ENCODE measurements at places on chromosomes 4 and X. TPM values are rescaled to one million over a fixed set of nuclear protein-coding genes. Genes with fewer than 3 reads are reported as not detected.

TRPC5OS gene
- total RNA-seq, result not detected

IBSP gene
- total RNA-seq, result 0.19 TPM

SLC25A31 gene
- not detected for total RNA-seq

TMPRSS11F gene
- total RNA-seq, result not detected

SHISA3 gene
- not detected for total RNA-seq

DNA sequence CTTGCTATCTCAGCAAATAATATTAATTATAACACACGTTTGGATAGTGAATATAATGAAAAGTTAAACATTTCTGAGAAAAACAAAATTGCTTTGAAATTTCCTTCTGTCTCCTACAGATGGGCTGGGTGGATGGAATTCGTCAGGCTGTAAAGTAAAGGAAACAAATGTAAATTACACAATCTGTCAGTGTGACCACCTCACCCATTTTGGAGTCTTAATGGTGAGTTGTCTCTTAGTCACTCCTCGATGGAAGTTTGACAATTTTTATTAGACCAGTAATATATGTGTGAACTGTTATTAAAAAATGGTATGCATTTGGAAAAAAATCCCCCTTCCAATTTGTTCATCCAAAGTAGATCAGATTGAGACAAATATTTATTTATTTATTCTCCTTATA is 92.5 kb upstream of the BRS3 start:
- no peak overlapping the region for H3K4me3 ChIP-seq
- no peaks in the 10 kb centered on the region for H3K4me1 ChIP-seq
- no peak overlapping the region for H3K27ac ChIP-seq
- H3K27me3 ChIP-seq, result no peaks in the 10 kb centered on the region
- no peaks in the 10 kb centered on the region for H3K36me3 ChIP-seq
- no peak for DNase-seq

DNA sequence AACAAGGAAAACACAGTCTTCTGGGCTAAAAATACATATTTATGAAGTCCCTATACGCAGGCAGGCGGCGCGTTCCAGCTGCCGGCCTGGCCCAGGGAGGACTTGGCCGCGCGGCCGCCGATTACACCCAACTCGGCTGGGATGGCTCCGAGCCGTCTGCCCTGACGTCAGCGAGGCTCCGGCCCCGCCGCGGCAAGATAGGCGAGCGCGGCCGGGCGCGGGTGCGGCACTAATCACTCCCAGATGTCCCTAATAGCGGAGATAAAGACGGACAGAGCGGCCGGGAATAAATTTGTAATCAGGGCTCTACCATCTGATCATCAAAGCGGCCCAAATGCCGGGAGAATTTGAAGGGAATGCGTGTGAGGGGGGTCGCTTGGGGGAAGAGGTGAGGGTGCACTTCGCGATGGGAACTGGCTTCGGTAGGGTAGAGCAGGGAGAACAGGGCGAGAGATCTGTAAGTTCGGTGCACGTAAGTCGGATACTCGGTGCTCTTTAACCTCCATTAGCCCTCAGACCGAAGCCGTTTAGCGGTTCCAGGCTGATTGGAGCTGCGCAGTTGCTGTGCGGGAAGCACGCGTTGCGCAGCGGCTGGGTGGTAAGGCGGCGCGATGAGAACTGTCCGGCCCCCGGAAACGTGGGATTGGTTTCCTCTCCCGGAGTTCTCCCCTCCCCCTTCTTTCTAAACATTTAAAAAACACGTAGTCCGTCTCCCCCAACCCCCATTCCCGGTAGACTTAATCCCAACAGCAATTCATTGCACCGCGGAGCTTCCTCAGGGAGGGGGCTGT is 7.7 kb downstream of the HAND2 start:
- peaks cover 14% of the 10 kb centered on the region for H3K27me3 ChIP-seq
- no peak overlapping the region for H3K27ac ChIP-seq
- H3K4me3 ChIP-seq, result peak overlapping the region; percentile 6
- peaks cover 7% of the 10 kb centered on the region for H3K4me1 ChIP-seq
- DNase-seq, result peak; percentile 24

DNA sequence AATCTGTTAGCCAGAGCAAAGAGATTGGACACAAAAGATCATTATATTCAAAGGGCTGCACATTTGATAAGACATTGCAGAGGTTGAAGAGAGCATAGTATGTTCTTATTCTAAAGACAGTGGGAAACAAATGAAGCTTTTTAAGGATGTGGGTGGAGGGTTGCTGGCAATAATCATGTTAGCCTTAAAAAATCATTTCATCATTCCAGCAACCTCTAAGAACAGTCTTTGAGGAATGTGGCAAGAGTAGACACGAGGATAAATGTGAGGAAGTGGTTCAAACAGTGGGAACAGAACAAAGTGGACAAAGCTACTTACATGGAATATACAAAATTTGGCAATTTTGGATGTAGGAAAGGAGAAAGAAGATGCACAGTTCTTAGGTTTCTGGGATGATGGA is 167.3 kb upstream of the SPRY1 start:
- no peak for DNase-seq
- H3K27me3 ChIP-seq, result no peaks in the 10 kb centered on the region
- H3K36me3 ChIP-seq, result no peaks in the 10 kb centered on the region
- H3K27ac ChIP-seq, result no peak overlapping the region
- no peak overlapping the region for H3K4me3 ChIP-seq

- no peaks in the 10 kb centered on the region for H3K36me3 ChIP-seq
- no peak overlapping the region for H3K27ac ChIP-seq
- H3K27me3 ChIP-seq, result no peaks in the 10 kb centered on the region
- peak; percentile 56 for DNase-seq
- H3K4me3 ChIP-seq, result no peak overlapping the region
These were observed 50.2 kb downstream of the LEF1 start for GRCh38 chr4:108118505-108118904.

DNA sequence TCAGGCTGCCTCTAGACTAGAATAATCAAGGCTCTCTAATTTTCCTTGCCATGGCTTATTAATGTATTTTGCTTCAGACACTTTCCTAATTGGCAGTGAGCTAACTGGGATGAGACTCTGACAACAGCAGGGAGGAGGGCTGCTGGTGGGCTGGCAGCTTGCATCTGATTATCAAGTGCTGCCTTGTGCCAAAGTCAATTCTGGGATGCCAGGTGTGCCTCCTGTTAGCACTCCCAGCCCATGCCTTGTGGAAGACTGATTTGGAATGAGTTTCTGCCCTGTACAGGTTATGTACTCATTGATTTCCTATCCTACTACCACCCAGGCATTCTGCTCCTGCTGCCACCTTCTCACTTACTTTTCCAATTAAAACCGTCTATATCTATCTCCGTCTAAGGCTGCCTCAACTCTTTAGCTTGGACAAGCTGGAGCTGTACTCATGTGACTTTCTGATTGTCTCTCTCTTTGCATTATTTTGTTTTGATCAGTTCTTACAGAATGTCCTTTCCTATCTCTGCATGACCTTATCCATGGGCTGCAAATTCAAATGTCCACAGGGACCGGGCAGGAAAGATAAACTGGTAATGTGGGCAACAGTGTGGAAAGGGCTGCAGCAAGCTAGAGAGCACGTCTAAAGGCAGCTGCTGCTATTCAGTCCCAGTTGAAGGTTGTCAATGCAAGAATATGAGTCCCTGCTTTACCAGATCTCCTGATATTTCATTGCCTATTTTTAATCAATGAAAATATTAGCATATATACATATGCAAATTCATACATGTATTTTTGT is 112.6 kb downstream of the GABRA2 start:
- H3K36me3 ChIP-seq, result no peaks in the 10 kb centered on the region
- no peak overlapping the region for H3K4me3 ChIP-seq
- no peak for DNase-seq
- no peaks in the 10 kb centered on the region for H3K27me3 ChIP-seq

DNA sequence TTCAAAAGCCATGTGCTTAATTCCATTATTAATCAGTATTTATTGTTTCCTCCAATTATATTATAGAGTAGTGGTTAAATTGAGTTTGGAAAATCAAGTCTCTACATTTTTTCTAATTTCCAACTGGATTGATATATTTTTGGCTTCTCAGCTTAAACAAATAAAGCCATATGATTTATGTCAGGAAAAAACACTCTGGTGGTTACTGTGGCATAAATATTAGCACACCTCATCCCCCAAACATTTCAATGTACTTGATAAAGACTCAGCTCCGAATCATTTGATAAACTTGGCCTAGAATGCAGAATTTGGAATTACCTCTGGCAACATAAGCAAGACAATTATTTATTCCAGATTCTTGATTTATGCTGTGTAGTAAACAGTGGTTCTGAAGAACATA is 2313.8 kb downstream of the ARAP2 start:
- no peak overlapping the region for H3K27ac ChIP-seq
- no peaks in the 10 kb centered on the region for H3K27me3 ChIP-seq
- no peaks in the 10 kb centered on the region for H3K36me3 ChIP-seq
- no peak for DNase-seq

GRCh38 chrX:41475591-41476241 is 28.6 kb downstream of the NYX start:
- H3K36me3 ChIP-seq, result no peaks in the 10 kb centered on the region
- no peak overlapping the region for H3K4me3 ChIP-seq
- no peak overlapping the region for H3K27ac ChIP-seq
- no peak for DNase-seq
- peaks cover 6% of the 10 kb centered on the region for H3K4me1 ChIP-seq
